Hepatocyte (in vitro differentiated cells): ENCODE measurements at places on chromosomes 1 and 21. TPM values are rescaled to one million over a fixed set of nuclear protein-coding genes. Genes with fewer than 3 reads are reported as not detected.

The CFAP45 gene
- total RNA-seq = 0.43 TPM in 1 of 2 replicates, not detected in the other

The CA6 gene
- not detected in 2 replicates for total RNA-seq

The OR2M3 gene
- total RNA-seq = not detected in 2 replicates

The PKP1 gene
- 0.20 and 0.33 TPM in 2 replicates for total RNA-seq

The TP53BP2 gene
- total RNA-seq = 53.0 and 57.8 TPM in 2 replicates

The SPRR5 gene
- total RNA-seq = not detected in 2 replicates

The EVA1B gene
- total RNA-seq = 67.2 and 82.2 TPM in 2 replicates

The AMY1A gene
- not detected in 2 replicates for total RNA-seq

The TFAP2E gene
- not detected in 2 replicates for total RNA-seq

The GBP1 gene
- total RNA-seq = 18.9 and 20.3 TPM in 2 replicates
